B cell (primary cell): ENCODE measurements at places on chromosomes 5 and 9.

- DNase-seq, result no peak
These were observed 524 bp downstream of the FUBP3 start for GRCh38 chr9:130579738-130580463.

DNA sequence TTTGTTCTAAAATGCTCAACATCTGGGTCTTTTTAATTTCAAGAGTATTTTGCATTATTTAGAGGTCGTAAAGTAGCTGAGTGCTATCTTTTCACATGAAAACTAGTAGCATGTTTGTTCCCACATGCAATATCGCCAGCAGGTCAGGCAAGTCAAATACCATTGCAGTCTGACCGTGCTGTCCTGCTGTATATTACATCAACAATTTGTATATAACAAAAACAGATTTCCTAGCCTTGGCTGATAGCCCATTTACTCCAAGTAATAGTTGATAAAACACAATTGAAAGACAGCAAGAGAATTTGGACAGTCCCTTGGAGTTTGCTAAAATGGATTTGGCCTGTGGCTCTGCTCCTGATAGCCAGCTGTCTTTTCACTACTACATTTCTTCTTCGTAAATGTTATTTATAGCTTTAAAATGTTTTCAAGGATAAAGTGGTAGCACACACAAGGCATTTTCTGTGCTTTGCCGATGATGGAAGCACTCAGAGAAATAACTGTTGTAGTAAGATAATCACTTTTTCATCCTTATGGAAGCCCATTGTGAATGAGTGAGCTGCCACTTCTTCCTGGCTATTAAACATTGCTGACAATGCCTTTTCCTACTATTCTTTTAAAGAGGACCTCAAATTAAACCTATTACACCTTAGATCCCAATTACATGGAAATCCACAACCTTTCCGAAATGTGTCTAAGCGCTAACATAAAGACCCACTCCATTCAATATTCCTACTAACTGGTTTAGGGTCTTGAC lies 992.1 kb downstream of the MAT2B start:
- no peak for DNase-seq

DNA sequence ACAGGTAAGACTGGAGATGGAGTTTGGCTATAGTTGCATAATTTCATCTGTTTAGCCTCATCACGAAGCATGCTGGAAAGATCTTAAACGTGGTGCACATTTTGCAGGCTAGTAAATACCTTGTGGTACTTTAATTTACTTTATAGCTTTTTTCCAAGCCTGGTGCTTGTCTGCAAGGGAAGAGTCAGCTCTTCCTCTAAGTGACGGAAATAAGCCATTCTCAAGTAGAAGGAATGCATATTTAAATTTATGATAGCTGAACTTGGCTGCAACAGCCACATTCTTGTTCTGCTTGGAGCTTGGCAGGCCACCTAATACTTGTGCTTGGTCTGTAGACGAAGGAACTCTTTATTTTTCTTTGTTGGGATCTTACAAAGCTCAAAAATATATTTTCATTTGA lies 188.0 kb upstream of the PIK3R1 start:
- DNase-seq, result no peak

- DNase-seq, result no peak
These were observed 811.0 kb upstream of the GRAMD2B start for GRCh38 chr5:125612181-125612721.

- no peak for DNase-seq
These were observed 4.1 kb downstream of the HMGCS1 start for GRCh38 chr5:43309122-43309521.

- no peak for DNase-seq
These were observed 58.0 kb downstream of the GDA start for GRCh38 chr9:72207278-72207677.

- no peak for DNase-seq
These were observed 47.8 kb upstream of the TMED7 start for GRCh38 chr5:115673596-115673995.

DNA sequence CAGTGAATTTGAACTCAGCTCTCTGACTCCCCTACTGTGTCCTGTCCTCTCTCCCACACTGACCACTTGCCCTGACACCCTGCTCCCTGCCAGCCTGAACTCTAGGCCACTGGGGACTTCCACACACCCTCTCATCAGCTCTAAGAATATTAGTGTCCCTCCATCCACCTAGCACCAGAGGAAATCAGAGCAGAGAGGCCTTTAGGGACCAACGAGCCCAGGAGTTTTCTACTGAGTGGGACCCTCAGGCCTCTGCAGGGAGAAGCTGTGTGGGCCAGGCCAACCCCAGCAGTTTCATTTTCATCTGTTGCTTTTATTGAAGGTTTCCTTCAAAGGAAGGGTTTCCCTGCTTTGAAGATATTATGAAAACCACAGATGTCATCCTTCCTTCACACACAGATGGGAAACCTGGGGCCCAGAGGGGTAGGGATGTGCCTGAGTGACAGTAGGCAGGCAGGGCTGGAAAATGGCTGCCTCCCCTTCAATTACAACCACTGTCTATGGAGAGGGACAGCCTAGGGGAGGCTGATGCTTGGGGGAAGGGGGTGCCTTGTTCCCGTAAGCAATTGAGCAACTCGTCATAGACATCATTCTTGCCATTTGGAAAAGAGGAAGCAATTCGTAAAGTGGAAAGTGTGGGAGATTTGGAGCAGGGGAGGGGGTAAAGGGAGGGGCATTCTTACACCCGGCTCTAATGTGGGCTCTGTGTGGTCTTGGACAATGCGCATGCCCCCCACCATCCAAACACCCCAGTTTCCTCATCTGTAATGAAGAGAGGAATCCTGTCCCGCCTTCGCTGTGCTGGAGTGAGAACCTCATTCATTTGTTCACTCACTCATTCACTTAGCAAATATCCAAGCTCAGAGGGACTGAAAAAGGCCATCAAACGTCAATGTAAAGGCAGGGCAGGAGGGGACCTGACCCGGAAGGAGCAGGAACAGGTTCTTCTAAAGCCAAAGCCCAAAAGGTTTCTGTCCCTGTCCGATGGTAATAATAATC lies 3.9 kb downstream of the GLIPR2 start:
- no peak for DNase-seq

DNA sequence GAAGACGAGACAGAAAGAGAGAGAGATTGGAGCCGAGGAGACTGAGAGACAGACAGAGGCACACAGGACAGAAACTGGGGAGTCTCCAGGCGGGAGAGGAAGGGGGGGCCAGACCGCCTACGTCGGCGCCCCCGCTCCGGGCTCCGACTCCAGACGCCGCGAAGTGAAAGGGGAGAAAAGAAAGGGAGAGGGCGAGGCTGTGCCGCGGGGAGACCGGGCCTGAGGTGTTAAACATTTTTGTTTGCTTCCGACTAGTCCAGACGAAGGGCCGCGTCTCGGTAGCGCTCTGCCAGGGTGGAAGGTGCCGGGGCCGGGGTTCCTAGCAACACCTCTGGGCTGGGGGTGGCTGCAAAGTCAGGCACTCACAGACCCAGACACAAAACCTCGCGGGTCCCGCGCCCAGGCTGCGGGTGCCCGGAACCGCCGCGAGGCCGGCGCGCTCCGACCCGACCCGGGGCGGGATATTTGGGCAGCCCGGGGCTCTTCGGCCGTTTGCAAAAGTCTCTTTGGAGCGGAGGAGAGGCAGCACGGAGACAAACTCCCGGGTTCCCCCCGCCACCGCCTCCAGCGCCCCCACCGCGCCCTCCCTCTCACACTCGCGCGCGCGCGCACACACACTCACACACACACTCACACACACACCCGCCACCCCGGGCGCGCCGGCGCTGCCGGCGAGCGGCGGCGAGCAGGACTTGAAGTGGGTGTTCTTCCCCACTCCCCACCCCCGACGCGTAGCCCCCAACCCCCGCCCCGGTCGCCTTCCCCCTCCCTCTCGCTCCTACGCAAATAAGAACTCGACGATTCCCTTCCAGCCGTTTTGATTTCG lies 626 bp upstream of the FST start:
- DNase-seq, result peak; percentile 43

GRCh38 chr9:98288881-98289280 lies 33.4 kb upstream of the TBC1D2 start:
- DNase-seq, result no peak

DNA sequence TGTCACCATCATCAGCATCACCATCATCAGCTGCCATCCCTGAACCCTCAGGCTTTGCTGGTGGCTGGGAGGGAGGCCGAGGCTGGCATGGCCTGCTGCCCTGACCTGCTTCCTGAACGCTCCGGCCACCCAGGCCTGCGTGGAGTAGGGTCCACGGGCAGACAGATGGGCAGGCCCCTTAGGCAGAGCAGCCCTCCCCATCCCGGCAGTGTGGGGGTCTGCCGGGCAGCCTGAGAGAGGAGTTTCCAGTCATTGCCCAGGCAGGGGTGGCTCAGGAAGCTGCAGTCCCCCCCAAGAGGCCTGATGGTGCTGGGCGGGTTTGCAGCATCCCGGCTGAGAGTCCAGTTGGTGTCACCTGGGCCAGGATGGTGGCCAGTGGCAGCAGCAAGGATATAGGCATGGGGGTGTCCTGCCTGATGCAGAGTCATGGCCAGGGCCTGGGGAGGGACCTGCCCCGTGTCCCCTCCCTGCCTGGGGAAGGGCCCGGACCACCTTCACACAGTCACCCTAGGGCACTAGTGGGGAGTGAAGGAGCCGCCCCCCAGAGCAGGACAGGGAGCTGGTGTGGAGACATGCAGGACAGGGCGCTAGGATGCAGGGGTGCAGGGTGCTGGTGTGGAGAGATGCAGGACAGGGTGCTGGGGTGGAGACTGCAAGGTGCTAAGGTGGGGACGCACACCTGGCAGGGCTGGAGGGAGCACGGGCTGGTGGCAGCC lies 7.7 kb upstream of the EGFL7 start:
- DNase-seq, result peak; percentile 27

GRCh38 chr9:29751226-29751625 lies 2177.9 kb upstream of the C9orf72 start:
- DNase-seq, result no peak

DNA sequence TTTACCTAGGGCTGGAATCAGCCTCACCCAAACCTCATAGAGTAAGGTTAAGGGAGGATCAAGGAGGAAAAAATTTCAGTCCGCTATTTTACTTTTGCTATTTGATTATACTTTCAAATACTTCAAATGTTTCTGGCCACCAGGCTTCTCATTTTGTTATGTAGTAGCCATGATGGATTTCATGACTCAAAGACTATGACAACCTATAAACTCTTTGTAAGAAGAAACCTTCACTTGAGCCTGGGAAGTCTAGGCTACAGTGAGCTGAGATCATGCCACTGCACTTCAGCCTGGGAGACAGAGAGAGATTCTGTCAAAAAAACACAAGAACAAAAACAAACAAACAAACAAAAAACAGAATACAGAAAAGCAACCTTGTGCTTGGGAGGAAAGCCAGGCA lies 293.6 kb upstream of the TNC start:
- DNase-seq, result no peak

GRCh38 chr5:110323357-110323756 lies 403.1 kb downstream of the TMEM232 start:
- DNase-seq, result no peak

GRCh38 chr5:61631438-61631941 lies 299.4 kb downstream of the ZSWIM6 start:
- no peak for DNase-seq

DNA sequence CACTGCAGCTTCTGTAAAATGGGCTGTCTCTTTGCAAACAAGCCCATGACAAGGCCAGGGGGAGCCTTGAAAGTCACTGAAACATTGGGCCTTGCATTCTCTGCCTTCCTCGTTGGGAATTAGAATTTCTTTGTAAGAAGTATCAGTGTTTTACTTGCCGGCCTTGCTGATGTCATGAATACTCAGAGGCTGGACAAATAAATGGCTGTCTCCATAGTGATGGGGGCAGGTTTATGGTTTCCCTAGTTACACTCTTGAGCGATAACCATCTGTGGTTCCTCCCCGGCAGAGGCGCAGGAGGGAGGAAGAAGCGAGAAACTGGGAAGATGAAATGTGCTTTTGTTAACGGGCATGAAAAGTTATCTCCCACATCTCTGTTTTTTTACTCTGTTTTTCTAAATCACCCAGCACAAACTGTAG lies 272.7 kb upstream of the PANK3 start:
- DNase-seq, result no peak

GRCh38 chr9:5756633-5757032 lies 76.3 kb downstream of the ERMP1 start:
- DNase-seq, result no peak

GRCh38 chr5:28397502-28397941 lies 1359.1 kb upstream of the CDH9 start:
- DNase-seq, result no peak

GRCh38 chr9:89493181-89493580 lies 4.7 kb downstream of the SEMA4D start:
- DNase-seq, result no peak

DNA sequence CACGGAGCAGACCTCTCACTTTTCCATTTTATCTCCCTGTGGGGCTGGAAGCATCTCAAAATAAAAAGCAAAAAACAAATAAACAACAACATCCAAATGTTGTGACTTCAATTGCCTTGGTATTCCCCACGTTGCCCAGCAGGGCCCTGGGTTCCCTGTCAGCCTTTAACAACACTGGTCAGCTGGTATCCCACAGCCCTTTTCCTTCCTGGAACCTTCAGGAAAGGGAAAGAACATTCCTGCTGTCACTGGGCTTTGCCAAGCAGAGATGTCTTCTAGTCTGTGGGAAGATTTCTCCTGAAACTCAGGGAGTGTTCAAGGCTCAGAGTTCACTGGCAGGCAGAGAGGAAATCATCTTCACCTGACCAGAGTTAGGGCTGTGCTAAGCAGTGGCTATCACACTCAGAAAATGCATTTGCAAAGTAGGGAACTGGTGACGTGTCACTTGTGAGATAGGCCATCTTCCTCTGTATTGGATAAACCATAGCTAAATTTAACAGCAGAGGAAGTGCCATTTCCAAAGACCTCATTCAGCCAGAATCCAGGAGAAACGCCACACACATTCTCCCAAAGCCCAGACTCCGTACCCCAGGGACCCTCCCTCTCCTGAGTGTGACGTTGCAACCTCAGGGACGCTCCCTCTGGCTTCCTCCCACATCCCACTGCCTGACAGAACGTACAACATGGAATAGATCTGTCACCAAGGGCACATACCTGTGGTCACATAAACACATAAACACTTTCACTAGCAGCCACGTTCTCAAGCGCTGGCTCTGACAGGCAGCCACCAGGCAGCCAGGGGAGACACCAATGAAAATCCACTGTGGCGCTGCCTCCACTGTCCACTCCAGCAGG lies 274.0 kb upstream of the DAPK1 start:
- no peak for DNase-seq

GRCh38 chr5:143554187-143554717 lies 150.8 kb upstream of the NR3C1 start:
- DNase-seq, result no peak
